Bronchial epithelial cell (primary cell): ENCODE measurements at places on chromosomes 1 and 21. TPM values are rescaled to one million over a fixed set of nuclear protein-coding genes. Genes with fewer than 3 reads are reported as not detected.

Gene CYP2J2
- 0.53 and 1.3 TPM in 2 replicates for total RNA-seq

GRCh38 chr1:80533775-80534334 is 1266.9 kb upstream of the ADGRL2 start:
- DNase-seq: no peak

DNA sequence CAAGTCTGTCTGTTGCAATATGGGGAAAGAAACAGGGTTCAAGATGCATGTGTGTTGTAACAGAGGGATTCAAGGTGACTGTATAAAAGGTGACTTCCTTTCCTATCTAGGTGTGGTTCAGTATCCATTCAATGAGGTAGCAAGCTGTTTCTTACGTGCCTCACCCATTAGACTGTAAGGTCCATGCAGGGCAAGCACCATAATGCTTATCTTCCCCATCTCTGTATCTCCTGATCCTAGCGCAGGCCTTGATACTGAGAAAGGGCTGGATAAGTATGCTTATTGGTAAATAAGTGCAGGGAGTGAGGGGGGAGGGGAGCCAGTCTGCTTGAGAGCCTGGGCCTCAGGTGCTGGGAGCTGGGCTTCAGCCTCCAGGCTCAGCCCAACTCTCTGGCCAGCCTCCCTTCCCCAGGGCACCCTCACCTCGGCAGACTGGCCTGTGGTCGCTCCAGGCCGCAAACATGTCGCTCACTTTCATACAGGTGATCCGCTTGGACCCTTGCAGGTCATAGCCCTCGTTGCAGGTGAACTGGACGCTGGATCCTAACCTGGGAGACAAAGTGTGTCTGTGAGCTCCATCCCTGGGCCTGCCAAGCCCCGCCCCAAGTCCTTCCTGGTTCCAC is 44.5 kb upstream of the HMGB4 start:
- DNase-seq: no peak

Gene RNF186
- total RNA-seq: not detected in 2 replicates

- peak; percentile 91 for DNase-seq
Observed at GRCh38 chr1:8818325-8818775, 910 bp upstream of the RERE start.

GRCh38 chr1:183548116-183548515 is 42.1 kb downstream of the NCF2 start:
- DNase-seq: no peak

DNA sequence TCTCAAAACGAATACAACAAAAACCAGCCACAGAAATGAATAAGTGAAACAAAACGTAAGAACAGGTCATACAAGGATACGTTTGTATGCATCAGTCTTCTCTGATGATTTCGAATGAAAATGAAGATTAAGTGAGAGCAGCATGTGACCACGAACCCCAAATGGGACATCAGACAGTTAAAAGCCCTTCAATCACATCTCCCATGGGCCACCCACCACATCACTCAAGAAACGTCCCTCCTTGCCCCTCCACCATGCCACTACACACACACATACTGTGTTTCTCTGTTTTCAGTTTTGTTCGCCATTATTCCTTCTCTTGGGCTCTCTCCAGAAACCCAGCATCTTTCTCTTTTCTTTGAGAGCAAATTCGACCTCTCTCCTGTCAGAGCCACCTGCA is 355.6 kb upstream of the KAZN start:
- no peak for DNase-seq

Gene LCK
- 0.26 TPM in 1 of 2 replicates, not detected in the other for total RNA-seq

Gene CBR1
- 60.4 and 111 TPM in 2 replicates for total RNA-seq

Gene RGSL1
- total RNA-seq: not detected in 2 replicates

- DNase-seq: no peak
Observed at GRCh38 chr1:30337324-30337620, 386.1 kb downstream of the MATN1 start.

Gene HTR1D
- total RNA-seq: under 0.01 and 0.26 TPM in 2 replicates
